ENCODE measurements at places on chromosomes 2 and 18.

- peak; percentile 82 for DNase-seq
Measured at GRCh38 chr2:8679827-8680731, 1.8 kb upstream of the ID2 start.

- DNase-seq, result peak; percentile 92
Measured at GRCh38 chr2:160406591-160407392, 86.8 kb downstream of the RBMS1 start.

DNA sequence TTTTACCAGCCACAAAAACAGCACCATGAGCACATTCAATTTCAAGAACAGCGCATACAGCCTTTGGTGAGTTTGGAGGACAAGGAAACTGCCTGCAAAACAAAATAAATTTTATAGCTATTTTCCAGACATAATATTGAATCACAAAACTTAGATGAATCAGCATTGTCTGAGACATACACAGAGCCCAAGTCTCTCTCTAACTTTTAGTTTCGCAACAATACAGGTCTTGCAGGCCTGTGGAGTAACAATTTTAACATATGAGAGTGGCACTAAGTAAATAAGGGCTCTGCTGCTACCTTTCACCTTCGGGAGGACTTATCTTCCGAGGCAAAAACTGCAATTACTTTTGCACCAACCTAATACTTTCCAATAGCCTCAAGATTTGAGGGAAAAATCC is 56.1 kb upstream of the PEX13 start:
- DNase-seq, result no peak

GRCh38 chr2:167972746-167973145 is 274.6 kb downstream of the STK39 start:
- DNase-seq, result no peak

DNA sequence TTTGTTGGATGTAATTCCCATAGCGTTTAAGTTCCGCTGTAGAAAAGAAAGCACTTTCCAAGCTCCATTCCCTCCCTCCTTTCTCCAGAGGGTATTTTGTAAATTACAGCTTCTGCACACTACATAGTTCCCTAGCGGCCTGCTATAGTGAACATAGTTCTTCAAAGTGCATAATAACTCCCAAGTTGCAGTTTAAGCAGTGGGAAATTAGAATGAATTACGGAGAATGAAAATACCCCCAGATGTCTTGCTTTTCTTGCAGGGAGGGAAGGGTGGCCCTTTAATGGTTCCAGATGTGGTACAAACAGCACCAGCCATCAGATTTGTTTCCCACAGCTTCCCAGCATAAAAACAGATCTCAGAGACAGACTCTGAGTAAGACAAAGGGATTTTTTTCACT is 893.9 kb downstream of the SUCLG1 start:
- DNase-seq, result no peak

DNA sequence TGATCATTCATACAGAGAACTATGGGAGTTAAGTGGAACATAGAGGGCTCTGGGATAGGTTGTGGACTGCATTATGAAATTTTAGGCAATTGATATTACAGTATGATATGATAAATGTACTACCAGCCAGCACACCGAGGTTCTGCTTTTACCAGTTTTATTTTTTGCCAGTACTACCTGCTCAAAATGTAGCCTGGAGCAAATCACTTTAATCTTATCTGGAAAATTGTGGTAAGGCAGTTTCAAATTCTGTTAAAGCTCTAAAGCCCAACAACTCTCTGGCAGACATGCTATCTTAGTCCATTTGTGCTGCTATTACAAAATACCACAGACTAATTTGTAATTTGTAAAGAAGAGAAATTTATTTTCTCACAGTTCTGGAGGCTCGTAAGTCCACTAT is 474.9 kb upstream of the CWC22 start:
- no peak for DNase-seq

- no peak for DNase-seq
Measured at GRCh38 chr18:57915865-57916582, 112.9 kb upstream of the ATP8B1 start.

Measured in Peyer's patch (tissue), 4 donors.